RCC 7860 (cell line): ENCODE measurements at places on chromosomes 11 and 22.

DNA sequence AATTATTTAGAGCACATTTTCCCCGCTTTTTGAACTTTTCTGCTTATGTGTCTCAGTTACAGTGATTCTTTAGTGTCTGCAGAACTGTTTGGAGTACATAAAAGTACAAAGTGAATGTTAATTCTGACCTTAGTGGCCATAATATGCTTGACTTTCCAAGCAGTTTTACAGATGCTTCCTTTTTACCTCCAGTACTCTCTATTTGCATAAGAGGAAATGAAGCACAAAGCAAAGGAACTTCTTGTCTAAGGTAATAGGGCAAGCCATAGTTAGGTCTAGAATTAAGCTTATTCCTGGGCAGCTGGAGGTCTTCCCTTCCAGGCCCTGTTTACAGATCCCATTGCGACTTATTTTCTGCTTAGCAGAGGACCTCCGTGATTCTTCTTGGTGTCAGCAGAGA lies 3.6 kb downstream of the GTPBP1 start:
- DNase-seq = no peak

DNA sequence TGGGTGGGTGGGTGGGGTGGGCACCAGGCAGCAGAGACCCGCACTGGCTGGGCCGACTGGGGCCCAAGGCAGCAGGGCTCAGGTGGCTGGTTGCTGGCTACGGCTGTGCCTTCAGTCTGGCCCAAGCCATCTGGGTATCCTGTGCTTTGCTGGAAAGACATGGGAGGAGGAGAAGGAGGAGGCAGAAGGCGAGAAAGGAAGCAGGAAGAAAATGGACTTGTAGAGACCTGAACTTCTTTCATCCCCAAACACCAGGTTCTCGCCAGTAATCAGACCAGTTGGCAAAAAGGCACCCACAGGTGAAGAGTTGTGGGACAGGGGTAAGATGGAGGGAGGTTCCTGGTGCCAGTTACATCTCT lies 78.8 kb downstream of the IGLL1 start:
- DNase-seq = no peak

- DNase-seq = no peak
Measured at GRCh38 chr11:127070808-127071207, 70.2 kb upstream of the KIRREL3 start.

- peak; percentile 85 for DNase-seq
Measured at GRCh38 chr22:49959782-49960158, 802 bp upstream of the PIM3 start.

GRCh38 chr11:103944251-103944940 lies 92.0 kb upstream of the DDI1 start:
- no peak for DNase-seq

DNA sequence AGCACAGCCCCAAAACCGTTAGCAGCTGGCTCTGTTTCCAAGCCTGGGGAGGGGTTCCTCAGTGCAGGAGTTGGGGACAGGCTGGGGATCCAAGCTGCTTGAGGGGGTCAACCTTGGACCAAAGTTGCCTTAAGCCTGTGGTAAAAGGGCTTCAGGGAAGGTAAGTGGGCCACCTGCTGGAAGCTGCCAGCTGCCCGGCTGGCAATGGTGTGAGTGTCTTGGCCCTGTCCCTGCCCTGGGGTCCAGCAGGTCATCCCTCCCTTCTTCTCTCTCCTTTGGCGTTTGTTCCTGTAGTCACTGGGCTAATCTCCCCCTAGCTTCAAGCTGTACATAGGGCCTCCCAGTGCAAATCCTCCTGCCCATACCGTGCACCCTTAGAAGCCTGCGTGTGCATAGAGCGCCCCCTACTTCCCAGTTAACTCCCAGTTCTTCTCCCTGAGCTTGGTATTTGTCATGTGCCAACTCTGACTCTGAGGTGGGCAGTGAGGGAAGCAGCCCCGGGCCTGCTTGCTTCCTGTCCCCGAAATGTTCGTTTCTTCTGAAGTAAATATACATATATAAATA lies 4.4 kb downstream of the TMEM258 start:
- peak; percentile 13 for DNase-seq

GRCh38 chr11:128860571-128861361 lies 6.3 kb downstream of the KCNJ1 start:
- no peak for DNase-seq

GRCh38 chr11:115522302-115522701 lies 18.1 kb upstream of the CADM1 start:
- no peak for DNase-seq

DNA sequence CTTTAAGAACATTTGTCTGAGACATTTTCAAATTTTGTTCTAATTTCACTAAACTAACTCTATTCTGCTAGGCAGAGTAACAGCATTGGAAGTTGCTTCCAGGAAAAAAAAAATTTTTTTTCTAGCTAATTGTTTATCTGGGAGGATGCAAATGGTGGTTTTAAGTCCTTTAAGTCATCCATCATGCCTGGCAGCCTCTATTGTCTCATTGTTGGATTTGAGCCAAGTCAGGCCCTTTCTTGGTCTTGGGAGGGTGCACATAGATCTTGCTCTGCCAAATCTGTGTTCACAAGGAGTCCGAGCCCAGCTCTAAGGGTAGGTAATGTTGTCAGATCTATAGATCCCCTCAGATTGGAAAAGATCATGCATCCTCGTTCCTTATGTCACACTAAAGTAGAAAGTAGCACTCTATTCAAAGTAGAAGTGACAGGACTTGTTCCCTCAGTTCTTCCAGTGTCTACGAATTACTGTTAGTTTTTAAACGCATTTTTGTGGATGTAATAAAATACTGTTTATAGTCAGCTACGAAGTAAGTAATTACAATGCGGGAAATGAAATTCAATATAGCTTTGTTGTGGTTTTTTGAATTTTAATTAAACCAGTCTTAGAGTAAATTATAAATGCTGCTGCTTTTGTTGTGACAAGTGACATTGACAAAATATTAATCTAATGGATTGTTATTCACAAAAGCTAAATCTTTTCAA lies 166.0 kb upstream of the RASSF10 start:
- peak; percentile 57 for DNase-seq

DNA sequence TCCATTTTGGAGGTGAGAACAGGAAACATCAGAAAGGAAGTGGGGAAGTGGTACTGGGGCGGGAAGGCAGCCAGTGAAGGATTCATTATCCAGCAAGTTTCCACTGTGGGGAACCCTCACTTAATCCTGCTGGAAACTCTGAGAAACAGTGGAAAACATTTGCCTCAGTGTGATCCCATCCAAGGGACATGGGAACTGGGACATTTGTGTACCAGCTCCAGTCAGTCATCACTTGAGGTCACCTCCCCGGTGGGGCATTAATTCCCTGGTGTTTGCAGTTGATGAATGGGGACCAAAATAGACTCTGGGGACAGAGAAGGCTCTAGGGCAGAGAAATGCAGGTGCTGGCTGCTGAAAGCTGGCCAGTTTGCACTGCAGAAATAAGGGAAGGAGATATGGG lies 599.9 kb downstream of the BUD13 start:
- no peak for DNase-seq

- no peak for DNase-seq
Measured at GRCh38 chr22:17732251-17732854, 41.9 kb downstream of the BID start.

DNA sequence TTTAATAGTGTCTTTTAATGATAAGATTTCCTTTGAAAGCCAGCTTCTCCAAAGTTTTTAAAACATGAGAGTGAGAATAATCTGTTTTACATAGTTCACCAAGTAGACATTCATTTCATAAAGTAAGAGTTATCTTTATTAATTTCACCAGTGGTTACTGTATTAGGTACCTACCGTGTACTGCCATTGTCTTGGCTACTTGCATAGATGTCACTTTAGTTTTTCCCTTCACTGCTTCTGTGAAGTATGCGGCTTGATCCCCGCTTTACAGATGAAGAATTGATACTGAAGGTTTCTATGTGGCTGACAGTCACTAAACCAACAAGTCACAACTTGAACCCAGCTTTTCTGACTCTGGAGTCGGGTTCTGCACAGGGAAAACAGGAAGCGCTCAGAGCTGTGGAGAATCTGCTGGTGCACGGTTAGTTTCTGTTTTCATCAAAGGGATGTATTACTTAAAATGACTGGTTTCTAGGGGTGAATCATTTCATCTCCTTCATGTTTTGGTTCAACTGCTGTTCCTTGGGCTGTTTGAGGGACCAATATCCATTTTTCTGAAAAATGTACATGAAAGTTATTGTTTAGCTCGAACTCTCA lies 39.3 kb upstream of the MYO18B start:
- no peak for DNase-seq

- no peak for DNase-seq
Measured at GRCh38 chr11:13594044-13594443, 74.4 kb upstream of the FAR1 start.

DNA sequence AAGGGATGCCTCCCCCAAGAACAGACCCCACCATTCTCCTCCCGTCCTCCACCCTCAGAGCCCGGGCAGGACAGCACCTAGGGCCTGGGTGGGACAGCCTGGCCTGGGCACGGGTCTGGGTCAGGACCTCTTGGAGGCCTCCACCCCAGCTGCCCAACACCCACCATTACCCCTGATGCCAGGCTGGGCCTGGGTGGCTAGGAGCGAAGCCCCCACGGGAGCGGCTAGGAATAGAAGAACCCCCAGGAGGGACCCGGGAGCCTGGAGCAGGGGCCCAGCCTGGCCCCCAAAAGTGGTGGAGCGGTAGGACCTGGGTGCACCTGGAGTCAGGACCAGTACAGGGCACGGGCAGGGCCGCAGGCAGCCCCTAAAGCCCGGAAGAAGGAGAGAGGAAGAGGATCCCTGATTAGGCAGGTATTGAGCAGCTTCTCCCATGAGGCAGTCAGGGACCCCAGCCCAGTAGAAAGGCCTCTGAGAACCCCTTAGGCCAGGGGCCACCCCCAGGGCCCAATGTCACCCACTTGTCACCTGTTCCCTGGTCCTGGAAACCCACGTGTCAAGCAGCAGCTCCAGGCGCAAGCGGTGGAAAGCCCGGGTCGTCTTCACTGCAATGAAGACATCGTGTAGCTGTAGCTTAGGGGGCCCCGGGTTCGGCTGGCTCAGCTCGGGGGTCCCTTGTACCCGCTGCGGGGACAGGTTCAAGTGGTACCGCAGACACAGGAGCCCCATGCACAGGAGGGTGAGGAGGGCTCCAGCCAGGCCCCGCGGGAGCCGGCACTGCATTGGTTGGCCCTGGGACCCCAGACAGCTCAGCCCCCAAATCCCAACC lies 575 bp downstream of the MFNG start:
- DNase-seq = no peak

GRCh38 chr11:1231396-1232020 lies 8.6 kb downstream of the MUC5B start:
- DNase-seq = no peak

DNA sequence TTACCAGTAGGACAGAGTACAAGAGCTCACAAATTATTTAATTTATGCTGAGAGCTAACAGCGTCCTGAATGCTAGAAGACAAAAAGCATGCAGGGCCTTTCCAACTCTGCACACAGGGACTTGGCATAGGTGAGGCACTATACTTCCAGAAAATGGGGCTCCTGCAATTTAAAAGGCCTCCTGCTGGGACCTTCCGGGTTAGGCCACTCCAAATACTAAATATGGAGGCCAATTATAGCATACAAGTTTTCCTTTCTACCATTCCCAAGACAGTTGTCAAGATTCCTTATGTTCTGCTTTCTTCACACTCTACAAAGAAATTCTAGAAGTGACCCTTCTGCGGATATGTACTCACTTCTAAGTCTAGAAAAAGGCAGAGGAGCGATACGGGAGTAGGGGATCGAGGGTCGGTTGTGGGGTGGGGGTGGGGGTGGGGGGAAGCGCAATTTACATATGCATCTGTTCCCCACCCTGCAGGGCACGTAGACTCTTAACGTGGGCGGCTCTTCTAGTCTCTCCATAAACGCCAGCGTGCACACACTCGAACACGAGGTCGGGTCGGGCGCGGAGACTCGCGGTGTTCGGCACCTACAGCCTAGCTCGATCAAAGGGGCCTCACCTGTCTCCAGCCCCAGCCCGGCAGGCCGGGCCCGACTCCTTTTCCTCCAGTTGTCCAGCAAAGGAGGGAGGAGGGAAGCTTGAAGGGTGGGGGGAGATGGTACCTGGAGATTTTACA lies 728 bp downstream of the DCUN1D5 start:
- DNase-seq = peak; percentile 9

GRCh38 chr11:126332221-126332711 lies 23.2 kb upstream of the ST3GAL4 start:
- DNase-seq = peak; percentile 71

GRCh38 chr11:61010466-61011228 lies 39.2 kb downstream of the CD6 start:
- no peak for DNase-seq
